A172 (cell line): ENCODE measurements at places on chromosomes 5 and 9. TPM values are rescaled to one million over a fixed set of nuclear protein-coding genes. Genes with fewer than 3 reads are reported as not detected.

DNA sequence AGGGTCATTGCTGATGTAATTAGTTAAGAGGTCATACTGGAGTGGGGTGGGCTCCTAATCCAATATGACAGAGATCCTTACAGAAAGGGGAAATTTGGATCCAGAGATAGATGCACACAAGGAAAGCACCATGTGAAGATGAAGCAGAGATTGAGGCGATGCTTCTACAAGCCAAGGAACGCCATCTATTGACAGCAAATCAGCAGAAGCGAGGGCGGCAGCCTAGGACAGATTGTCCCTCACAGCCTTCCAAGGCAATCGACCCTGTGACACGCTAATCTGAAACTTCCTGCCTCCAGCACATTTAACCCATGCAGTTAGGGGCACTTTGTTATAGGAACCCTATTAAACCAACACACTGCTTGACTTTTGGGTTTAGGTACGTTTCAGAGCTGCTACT, 285.1 kb upstream of the DAP start:
- no peak for DNase-seq

- no peak for DNase-seq
These were observed 188.4 kb downstream of the IRX2 start for GRCh38 chr5:2563046-2563445.

DNA sequence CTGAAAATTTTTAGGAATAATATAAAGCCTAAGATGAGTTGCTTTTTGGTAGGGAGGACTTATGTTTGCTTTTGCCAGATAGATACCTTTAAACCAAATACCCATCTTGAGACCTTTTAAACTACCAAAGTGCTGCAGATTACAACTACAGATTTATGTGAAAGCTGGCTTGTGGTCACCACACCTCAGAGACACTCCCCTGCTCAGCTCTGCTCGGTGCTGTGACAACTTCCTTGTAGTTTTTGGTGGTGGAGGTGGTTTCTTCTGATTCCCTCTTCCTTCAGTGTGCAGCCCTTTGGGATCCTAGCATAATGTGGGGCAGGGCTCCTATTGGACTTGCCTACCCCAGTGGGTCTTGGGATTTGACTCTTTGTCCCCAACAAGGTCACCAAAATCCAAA, 29.2 kb downstream of the GARNL3 start:
- no peak for DNase-seq

DNA sequence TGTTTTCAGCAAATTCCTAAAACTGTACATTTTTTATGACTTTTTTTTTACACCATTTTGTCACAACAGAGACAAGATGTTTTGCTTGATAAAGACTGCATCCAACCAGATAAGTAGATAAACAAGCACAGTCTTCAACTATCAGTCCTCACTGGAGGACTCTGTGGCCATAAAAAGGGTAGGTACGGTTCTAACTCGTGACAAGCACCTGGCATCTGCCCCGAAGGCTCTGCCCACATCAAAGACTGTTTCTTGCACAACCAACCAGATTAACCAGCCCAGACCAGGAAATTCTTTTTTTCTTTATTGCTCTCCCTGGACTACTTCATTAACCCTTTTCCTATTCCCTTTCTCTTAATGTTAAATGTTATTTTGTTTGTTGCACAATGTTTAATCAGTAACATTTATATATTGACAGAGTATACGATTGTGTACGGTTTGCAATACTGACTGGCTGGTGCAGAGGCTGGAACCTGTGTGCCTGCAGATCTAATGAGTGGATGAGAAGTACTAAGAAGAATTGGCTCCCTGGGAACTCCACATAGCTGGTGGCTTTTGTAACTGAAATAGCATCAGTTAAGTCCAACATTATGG, 74.1 kb downstream of the SERINC5 start:
- DNase-seq: peak; percentile 58

GRCh38 chr5:60492958-60493357, 207.0 kb downstream of the DEPDC1B start:
- peak; percentile 21 for DNase-seq

DNA sequence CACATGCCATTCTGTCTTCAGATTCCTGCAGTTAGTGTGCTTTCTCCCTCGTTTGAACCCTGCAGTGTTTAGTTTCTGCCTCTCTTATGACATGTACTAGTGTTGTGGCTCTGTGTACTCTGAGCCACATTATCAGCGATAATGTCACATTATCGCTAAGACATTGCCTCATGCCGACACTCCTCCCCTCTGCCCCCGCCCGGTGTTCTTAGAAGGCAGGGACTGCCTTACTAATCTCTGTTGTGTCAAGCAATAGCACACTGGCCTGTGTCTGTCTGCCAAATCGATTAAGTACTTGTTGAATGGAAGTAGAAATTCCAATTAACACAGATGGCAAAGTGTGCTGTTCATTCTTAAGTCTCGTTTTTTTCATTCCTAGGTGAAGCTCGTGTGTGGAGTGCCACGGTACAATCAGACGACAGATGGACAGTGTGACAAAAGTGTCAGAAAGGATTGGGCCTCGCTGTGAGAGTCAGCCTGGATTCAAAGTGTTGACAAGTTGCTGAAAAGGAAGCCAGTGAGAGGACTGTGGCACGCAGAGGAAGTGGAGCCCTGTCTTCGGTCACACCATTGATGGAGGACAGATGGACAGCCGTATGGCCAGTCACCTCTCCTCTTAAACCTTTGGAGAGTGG, 10.5 kb downstream of the PIK3R1 start:
- DNase-seq: no peak

- DNase-seq: peak; percentile 73
These were observed 223.6 kb upstream of the KIF2A start for GRCh38 chr5:62082370-62082801.

DNA sequence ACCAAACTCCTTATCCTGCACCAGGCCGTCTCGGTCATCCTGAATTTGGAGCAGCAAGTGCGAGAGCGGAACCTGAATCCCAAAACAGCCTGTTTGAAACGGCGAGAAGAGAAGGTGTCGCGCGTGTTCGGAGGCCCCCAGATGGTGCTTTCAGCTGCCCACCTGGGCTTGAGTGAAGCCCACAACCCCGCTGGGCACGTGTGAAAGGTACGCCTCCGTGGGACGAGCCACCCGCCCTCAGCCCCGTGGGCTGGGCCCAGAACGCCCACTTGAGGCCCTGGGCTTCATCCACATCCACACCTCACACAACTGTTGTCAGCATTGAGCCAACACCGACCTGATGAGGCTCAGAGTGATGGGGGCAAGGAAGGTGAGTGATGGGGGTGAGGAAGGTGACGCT, 72.8 kb downstream of the INSL6 start:
- no peak for DNase-seq

DNA sequence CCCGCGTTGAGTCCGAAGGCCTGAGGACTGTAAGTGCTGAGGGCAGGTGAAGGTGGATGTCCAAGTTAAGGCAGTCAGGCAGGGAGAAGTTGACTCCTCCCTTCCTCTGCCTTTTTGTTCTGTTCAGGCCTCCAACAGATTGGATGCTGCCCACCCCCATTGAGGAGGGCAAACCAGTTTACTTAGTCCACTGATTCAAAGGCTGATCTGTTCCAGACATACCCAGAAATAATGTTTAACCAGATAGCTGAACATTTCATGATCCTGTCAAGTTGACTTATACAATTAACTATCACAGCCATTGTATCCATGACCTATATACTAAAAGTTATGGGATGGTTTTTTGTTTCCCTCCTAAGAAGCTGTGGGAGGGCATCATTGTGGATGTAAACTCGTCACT, 8.3 kb upstream of the TEX48 start:
- DNase-seq: peak; percentile 14

GRCh38 chr9:83322438-83322837, 215.8 kb downstream of the FRMD3 start:
- no peak for DNase-seq

Gene C5orf52
- not detected in 2 replicates for total RNA-seq

Gene FCN2
- total RNA-seq: not detected in 2 replicates

Gene BHMT2
- total RNA-seq: not detected in 2 replicates
